ENCODE measurements at places on chromosomes 12 and 14. TPM values are rescaled to one million over a fixed set of nuclear protein-coding genes. Genes with fewer than 3 reads are reported as not detected.

DNA sequence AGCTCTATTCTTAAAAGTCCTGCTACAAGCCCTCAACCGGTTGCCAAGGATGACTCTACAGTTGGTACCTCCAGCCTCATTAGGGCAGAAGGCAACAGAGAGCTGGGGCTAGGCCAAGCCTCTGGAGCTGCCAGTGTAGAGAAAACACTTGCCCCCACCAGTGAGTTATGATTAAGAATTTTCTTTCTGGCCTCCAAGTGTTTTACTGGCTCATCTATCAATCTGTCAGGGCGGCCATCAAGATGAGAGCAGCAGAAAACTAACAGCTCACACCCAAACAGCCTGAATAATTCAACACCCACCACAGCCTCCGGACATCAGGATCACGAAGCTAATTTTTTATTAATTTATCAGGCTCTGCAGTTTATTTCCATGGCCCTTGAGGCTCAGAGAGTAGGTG is 40.7 kb upstream of the CMKLR1 start:
- no peak overlapping the region for H3K4me3 ChIP-seq
- H3K27me3 ChIP-seq: no peaks in the 10 kb centered on the region
- H3K27ac ChIP-seq: no peak overlapping the region

- no peaks in the 10 kb centered on the region for H3K27me3 ChIP-seq
- no peaks in the 10 kb centered on the region for H3K4me1 ChIP-seq
- no peaks in the 10 kb centered on the region for H3K36me3 ChIP-seq
- DNase-seq: no peak
These were observed 165.2 kb upstream of the OTX2 start for GRCh38 chr14:56975521-56975920.

DNA sequence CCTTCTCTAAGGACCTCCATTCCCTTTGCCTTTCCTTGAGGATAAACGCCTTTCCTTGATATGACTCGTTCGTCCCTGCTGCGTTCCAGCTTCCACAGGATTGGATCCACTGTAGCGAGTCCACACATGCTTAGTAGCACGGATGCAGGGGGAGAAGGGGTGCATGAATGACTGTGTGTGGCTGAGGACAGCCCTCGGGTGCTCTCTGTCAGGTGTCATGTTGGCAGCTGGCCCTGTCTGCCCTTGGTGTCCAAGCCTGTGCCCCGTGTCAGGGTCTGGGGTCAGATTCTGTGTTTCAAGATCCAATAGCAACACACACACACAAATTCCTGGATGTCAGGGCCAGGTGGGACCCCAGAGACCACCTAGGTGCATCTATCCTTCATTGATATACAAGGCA is 17.5 kb upstream of the KRT80 start:
- H3K27me3 ChIP-seq: peaks cover 4% of the 10 kb centered on the region
- H3K4me1 ChIP-seq: no peaks in the 10 kb centered on the region
- DNase-seq: no peak
- H3K27ac ChIP-seq: no peak overlapping the region

DNA sequence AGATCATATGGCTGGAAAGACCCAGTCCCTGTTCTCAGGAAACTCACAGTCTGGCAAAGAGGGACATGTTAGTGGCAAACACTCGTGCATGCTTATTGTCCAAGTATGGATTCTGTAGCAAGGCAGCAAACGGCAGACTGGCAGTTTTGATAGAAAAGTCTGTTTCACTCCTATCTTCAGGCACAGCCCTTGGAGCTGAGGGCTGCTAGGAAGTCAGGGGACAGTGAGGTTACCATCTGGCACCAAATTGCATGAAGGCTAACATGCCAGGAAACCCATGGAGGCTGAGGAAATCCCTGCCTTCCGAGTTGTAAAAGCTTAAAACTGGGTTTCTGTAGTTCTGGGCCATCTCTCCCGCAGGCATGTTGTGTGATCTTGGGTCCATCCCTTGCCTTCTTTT is 32.9 kb downstream of the CALM1 start:
- no peak overlapping the region for H3K27ac ChIP-seq
- DNase-seq: no peak
- H3K27me3 ChIP-seq: no peaks in the 10 kb centered on the region
- H3K4me3 ChIP-seq: no peak overlapping the region

DNA sequence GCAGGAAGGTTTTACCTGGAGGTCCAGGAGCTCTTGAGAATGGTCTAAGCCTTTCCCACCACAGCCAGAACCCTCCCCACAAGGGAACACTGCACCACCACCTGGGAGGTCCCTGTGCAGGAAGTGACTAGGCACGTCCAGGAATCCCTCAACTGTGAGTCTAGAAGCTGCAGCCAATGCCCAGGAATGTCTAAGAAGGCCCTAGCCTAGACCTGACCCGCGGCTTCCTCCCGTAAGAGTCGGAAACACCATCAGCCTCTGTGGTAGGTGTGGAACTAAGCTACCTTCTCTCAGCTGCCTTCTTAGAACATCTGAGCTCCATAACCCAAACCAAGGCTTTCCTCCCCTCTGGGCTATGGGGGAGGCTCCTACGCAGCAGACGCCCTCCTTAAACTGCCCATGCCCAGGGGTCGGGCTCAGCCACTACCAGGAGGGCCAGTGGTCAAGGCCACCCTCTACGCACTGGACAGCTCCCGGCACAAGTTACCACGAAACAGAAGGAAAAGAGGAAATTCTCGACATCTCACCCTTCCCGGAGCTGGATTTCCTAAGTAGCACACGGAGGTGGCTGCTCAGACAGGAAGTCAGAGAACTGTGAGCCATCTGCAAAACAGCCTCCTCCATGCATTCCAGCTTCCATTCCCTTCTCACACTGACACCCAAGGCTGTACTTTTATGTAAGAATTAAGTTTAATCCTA is 25.5 kb downstream of the ZFYVE21 start:
- H3K27ac ChIP-seq: no peak overlapping the region
- no peak for DNase-seq
- H3K4me1 ChIP-seq: peaks cover 10% of the 10 kb centered on the region
- H3K36me3 ChIP-seq: peaks cover 83% of the 10 kb centered on the region
- no peak overlapping the region for H3K4me3 ChIP-seq
- no peaks in the 10 kb centered on the region for H3K27me3 ChIP-seq

- no peak overlapping the region for H3K27ac ChIP-seq
- H3K4me3 ChIP-seq: no peak overlapping the region
- H3K27me3 ChIP-seq: no peaks in the 10 kb centered on the region
- H3K4me1 ChIP-seq: peaks cover 21% of the 10 kb centered on the region
These were observed 100.7 kb downstream of the PPP2R5C start for GRCh38 chr14:101862177-101862576.

DNA sequence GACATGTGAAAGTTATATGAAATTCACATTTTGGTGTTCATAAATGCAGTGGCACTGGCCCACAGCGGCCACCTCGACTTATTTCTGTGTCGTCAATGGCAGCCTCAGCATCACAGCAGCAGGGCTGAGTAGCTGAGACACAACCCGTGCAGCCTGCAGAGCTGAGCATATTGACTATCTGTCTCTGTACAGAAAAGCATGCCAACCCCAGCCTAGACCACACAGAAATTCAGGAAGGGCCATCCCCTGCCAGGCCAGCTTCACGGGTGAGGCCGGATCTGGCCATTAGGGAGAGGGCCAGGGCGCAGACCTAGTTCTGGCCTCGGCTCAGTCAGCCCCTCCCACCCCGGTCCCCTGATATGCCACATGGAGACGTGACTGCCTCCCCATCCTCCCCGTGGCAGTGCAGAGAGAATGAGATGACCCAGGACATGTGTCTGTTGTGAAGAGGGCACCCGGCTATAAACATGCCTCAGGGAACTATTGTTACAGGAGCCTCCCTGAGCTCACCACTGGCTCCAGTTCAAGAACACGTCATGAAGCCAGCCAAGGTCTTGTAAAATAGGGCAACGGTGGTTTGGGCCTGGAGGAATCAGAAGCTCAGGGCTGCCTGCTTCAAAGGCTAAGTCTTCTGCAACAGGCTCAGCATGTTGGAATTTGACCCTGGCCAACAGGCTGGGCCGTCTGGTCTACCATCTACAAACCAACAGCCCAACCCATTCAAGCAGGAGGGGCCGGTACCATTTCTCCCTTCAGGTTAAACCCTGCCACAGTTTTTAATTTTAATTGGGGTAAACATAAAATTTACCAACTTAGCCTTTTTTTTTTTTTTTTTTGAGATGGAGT is 25.5 kb downstream of the SCARB1 start:
- peak overlapping the region; percentile 82 for H3K27ac ChIP-seq
- H3K27me3 ChIP-seq: no peaks in the 10 kb centered on the region
- H3K4me3 ChIP-seq: no peak overlapping the region
- H3K36me3 ChIP-seq: no peaks in the 10 kb centered on the region
- no peaks in the 10 kb centered on the region for H3K4me1 ChIP-seq

- no peak overlapping the region for H3K4me3 ChIP-seq
- no peaks in the 10 kb centered on the region for H3K36me3 ChIP-seq
- peak overlapping the region; percentile 69 for H3K27ac ChIP-seq
These were observed 130.8 kb upstream of the EGLN3 start for GRCh38 chr14:34081576-34082136.

DNA sequence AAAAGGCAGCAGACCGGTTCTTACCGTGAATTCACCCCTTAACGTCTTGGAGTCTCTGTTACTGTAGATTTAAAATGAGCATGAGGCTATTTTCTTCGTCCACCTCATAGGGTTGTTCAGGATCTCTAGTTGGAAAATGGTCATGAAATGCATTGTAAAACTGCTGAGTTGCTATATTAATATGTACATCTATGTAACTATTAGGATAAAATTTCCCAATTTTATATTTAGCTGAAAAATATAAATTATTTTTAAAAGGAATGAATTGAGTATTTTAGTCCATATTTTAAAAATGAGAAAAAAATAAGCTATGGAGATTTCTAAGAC is 272.7 kb downstream of the ALG10B start:
- no peak overlapping the region for H3K4me3 ChIP-seq
- no peaks in the 10 kb centered on the region for H3K36me3 ChIP-seq
- H3K4me1 ChIP-seq: no peaks in the 10 kb centered on the region
- no peak overlapping the region for H3K27ac ChIP-seq
- DNase-seq: no peak
- no peaks in the 10 kb centered on the region for H3K27me3 ChIP-seq

The GLIPR1L2 gene
- total RNA-seq: 3.8 TPM

The C12orf56 gene
- not detected for total RNA-seq

The ADSS1 gene
- 113 TPM for total RNA-seq

The DBX2 gene
- total RNA-seq: 0.51 TPM

The LGMN gene
- 109 TPM for total RNA-seq
